Cardiac fibroblast (primary cell): ENCODE measurements at places on chromosomes 12 and 14.

GRCh38 chr12:47216150-47216677 lies 136.5 kb upstream of the AMIGO2 start:
- DNase-seq, result no peak

DNA sequence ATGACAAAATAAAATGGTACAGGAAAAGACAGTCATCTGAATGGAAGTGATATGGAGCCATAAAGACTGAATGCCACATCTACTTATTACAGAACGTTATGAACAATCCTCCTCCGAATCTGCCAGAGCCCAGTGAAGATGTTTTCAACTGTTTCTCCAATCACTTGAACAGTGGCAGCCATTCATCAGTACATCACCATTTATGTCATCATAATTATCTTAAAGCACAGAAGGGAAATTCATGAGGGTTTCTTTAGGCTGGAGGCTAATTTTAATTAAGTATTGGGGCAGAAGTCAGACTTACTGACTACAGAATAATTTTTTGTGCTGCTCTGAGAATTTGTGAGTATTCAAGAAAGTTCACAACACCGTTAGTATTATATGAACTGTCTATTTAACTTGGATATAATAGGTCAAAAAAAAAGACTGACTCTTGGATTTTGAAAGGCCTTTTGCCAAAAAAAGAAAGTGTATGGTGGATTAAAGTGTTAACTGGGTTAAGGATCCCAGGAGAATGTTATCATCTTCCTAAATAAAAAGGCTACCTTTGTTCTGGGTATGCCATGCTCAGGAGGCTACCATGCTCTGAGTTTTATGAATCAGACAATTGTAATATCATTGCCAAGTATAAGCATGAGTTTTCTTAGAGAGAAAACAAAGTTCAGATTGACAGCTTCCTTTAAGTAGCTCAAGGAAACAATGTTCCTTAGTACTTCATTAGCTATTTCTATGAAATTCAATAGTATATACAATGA lies 40.1 kb downstream of the PDZRN4 start:
- DNase-seq, result no peak

- DNase-seq, result no peak
Measured at GRCh38 chr12:26245175-26245942, 50.0 kb downstream of the SSPN start.

DNA sequence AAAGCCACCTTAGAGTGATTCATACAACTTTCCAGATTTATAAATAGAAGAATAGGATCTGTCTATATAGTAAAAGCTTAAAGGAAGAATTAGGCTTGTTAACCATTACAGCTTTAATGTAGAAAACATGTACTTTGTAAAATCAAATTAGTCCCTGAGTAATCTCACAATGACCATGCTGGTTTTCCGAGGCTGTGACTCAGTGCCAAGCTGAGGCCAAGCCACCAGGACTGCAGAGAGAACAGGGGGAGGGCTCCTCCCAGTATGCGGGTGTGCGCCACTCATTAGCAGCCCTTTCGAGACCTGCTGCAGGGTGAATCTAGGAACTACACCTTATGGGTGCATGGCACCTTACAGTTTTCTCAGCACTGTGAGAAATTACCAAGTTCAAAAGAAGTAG lies 167.0 kb downstream of the EFCAB11 start:
- DNase-seq, result peak; percentile 34

GRCh38 chr12:3947781-3948180 lies 74.6 kb upstream of the PARP11 start:
- no peak for DNase-seq

DNA sequence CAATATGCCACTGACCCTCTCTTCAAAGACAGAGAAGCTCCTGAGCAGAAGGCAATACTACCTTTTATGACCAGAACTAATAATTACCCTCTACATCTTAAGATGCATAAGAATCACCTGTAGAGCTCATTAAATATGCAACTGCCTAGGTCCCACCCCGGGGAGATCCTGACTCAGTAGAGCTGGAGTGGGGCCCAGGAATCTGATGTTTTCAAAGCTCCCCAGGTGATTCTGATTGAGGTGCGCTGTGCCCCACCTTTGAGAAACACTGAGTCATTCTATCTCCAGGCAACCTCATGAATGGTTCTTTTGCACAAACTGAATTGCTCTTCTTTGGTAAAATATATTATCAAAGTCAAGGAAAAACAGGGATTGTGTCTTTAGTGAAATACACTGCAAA lies 149.3 kb upstream of the BMP4 start:
- no peak for DNase-seq

DNA sequence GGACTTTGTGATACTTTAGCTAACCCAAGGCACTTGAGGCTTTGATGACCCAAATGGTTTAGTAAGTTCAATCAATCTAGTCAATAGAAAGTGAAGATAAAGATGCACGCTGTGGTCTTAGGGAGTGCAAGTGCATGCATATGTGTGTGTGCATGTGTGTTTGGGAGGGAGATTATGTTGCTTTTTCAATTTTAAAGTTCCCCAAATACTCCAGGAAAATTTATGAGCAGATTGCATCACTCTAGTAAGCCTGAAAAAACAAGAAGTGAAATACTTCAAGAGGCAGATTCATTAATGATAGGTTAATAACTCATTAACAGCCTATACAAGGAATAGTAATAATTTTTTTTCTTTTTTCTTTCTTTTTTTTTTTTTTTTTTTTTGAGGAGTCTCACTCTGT lies 12.4 kb upstream of the SIX1 start:
- DNase-seq, result no peak

GRCh38 chr12:15273896-15274295 lies 48.4 kb upstream of the PTPRO start:
- peak; percentile 3 for DNase-seq

DNA sequence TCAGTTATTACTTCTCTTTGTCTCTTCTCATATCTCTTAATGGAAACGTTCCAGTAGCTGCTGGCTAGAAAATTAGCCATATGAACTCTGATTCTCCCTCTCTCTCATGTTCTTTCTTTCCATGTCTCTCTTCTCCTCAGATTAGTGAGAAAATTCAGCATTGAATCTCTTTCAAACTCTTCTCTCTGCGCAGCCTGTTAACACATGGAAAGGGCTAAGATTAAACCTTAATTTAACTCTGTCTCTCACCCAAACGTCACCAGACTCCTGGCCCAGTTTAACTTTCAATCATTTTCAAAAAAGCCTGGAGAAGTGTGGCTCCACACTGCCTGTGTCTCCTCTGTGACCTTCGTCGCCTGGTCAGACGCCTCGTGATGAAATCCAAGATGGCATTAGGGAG lies 1234.2 kb downstream of the BCL11B start:
- DNase-seq, result no peak

DNA sequence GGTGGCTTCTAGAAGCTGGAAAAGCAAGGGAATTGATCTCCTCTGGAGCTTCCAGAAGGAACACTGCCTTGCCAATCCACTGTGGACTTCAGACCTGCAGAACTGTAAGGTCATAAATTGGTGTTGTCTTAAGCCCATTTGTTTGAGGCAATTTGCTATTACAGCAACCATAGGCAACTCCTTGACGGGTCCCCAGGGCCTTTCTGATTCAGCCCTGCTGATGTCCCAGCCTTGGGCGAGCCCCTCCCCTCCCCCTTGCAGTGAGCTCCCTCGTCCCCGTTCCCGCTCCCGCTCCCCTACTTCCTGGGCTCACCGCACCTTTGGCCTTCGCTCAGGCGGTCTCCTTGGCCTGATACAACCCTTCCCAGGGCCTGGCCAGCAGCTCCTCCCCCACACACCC lies 18.9 kb upstream of the DIO3 start:
- DNase-seq, result no peak

- no peak for DNase-seq
Measured at GRCh38 chr14:38743966-38744584, 359.0 kb downstream of the SEC23A start.

- peak; percentile 33 for DNase-seq
Measured at GRCh38 chr14:75428230-75429104, 645 bp downstream of the JDP2 start.

DNA sequence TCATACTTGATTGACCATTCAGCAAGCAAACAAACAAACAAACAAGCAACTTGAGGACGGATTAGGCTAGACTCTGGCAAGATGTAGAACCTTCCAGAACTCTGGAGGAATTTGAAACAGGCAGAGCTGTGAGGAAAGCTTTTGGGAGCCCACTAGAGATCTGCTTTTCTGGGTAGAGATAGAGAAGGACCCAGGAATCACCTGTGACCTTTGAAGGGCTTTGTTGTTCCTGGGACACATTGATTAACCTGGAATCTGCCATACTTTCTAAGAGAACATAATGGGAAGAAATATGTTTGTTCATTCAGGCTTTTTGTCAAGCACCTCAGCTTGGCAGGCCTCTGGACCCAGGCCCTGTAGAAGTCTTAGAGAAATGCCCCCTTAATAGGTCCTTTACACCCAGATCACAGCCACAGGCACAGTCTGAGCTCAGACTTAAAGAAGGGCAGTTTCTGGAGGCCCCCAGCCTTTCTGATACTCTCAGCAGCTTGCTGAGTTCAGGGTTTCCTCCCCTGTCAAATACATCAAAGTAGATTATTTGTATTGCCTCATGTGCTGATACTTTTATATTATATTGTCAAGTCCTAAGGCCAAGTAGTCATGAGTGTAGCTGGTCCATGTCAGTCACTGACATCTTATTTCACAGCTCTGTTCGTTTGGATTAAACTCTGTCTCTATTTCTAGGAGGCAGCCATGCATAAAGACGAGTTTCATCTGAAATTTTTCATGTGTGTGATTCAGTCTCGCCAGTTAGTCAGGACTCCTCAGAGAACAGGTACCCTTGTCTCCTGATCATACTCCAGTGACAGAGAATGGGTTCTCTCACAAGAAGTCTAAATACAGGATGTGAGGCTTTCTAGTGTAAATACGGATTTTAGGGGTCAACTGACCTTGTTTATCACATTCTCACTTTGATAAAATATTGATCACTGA lies 1.1 kb upstream of the SENP1 start:
- no peak for DNase-seq

DNA sequence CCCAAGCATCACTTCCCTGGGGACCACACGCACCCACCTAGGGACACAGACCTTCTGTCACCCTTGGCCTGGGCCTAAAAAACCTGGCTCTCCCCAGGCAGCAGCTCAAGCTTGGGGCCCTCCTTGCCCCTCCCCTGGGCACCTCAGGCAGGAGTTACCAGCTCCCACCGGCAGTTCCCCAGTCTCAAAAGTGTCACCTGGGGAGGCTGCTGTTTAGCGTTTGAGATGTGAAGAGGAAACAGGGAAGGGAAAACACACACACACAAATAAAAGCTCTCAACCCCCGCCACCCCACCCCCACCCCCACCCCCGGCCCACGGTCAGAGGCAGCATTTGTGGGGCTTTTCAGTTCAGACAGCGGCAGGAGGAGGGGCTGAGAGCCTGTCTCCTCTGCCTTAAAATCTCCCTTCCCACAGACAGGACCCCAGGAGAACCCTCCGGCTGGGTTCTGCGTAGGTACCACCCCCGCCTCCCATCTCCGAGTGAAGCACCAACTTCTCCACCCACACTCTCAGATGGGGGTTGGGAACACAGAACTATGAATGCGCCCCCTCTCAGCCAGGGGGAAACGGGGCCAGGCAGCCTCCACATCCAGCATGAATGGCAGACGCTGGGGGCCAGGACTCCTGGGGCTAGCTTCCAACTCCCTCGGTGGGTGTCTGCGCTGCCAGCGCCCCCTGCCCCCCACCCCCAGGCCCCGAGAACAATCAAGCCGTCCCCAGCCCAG lies 3.0 kb downstream of the NCOR2 start:
- no peak for DNase-seq

DNA sequence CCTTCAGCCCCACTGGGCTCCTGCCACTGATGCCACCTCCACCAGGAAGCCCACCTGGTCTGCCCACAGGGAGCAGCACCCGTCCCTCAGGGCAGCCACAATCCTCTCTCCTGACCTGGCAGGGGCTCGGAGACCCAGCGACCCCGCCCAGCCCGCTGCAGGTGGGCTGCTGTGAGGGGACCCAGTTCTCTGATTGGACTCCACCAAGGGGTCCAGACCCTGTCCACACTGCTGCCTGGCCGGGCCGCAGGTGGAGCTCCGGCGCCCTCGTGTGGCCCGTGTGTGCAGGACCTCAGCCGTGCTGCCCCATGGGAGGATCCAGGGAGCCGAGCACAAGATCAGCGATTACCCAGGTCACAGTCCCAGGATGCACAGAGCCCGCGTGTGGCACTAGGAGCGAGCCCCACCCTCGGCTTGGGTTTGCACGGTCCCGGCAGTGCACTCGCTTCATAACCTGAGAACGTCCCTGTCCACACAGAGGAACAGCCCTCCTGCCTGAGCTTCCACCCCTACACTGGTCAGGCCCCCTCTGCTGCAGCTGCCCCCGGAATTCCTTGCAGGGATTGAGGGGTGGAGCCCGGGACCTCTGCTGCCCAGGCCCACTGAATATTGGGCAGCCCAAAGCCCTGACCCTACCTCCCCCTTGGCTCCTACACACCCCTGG lies 35.4 kb upstream of the TMEM179 start:
- DNase-seq, result peak; percentile 55

- DNase-seq, result peak; percentile 92
Measured at GRCh38 chr12:101051901-101052550, 158.0 kb downstream of the SLC5A8 start.

DNA sequence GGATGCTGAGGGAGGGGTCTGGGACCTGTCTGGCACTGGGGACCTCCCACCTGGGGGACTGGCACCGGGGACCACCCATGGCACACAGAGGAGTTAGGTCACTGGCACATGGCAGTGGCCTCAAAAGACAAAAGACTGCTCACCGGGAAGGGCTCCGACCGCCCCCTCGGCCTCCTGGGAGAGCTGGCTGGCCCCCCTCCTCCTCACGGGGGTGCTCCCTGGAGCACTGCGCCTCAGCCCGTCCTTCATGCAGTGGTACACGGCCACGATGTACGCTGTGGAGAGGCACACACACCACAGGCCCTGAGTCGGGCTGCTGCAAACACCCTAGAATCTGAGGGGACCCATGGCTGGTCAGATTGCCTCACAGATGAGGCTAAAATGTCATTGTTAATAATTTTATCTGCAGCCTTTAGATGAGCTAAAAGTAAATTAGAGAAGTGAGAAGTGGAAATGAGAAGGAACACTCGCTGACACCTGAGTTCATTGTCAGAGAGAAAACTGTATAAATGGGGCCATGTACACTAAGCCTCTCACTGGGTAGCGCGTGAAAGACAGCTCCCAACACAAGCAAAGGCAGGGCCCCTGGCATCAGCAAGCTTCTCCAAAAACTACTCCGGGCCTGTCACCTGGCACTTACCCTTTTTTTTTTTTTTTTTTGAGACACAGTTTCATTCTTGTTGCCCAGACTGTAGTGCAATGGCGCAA lies 14.1 kb downstream of the P2RX2 start:
- DNase-seq, result no peak

GRCh38 chr12:96335270-96335669 lies 65.0 kb downstream of the CDK17 start:
- no peak for DNase-seq

GRCh38 chr12:34363050-34363673 lies 340.9 kb downstream of the ALG10 start:
- no peak for DNase-seq

DNA sequence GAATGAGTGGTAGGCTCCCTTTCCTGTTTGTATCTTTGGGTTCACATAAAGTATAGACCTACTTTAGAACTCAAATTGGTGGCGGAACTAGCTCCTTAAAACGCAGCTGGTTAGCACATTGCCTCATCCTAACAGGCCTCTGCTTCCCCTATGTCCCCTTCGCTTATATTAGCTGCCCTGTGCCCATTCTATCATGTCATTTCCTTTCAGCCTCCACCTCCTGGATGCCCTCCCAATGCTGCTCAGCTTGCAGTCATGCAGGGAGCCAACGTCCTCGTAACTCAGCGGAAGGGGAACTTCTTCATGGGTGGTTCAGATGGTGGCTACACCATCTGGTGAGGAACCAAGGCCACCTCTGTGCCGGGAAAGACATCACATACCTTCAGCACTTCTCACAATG lies 3.5 kb downstream of the DAZAP2 start:
- DNase-seq, result no peak
